Stimulated activated CD4-positive, alpha-beta T cell treated with anti-CD3 and anti-CD28 coated beads, Interleukin-12 subunit alpha, Interleukin-12 subunit beta, amount 100 ng/mL, for 48 hours (primary cell): ENCODE measurements at places on chromosomes 12 and 14.

DNA sequence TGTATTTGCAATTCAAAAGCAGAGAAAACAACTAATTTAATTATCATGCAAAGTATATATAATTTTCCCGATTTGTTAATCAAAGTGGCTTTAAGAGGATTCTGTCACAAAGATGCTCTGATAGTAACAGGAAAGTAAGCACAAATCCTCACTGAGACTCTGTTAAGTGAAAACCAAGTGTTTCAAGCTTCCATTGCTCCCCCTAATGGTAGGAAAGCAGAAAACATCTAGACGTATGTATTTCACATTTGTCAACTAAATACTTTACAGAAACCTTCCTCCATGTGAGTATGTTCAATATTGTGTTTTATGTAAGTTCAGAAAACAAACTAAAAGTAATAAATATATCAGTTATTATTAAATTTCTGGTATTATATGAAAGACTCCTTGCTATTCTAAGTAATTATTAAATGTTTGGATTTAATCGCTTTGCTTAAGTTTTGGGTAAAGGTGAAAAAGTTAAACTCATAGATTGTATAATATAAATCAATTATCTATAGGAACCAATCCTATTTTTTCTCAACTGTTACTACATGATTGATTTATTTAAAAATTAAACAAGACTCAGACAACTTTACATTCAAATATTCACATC, 1.5 kb upstream of the NTS start:
- DNase-seq: no peak

GRCh38 chr14:80699861-80700260, 241.7 kb downstream of the CEP128 start:
- no peak for DNase-seq

DNA sequence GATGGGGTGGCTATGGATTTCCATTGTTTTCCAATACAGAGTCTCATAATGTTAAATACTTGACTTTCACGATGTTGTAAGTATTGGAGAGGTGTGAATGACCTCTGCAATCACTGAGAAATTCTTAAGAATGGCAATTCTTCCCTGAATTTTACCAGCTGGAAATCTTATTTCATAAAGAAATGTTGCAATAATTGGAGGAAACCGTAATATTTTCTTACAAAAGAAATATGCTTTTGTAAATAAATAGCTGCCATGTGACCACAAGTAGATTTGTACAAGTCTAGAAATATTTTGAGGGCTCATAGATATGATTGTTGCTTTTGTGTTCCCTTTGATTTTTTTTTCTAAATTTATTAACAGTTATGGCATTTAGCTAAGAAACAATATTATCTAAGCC, 308.7 kb upstream of the ATP2B1 start:
- DNase-seq: no peak

DNA sequence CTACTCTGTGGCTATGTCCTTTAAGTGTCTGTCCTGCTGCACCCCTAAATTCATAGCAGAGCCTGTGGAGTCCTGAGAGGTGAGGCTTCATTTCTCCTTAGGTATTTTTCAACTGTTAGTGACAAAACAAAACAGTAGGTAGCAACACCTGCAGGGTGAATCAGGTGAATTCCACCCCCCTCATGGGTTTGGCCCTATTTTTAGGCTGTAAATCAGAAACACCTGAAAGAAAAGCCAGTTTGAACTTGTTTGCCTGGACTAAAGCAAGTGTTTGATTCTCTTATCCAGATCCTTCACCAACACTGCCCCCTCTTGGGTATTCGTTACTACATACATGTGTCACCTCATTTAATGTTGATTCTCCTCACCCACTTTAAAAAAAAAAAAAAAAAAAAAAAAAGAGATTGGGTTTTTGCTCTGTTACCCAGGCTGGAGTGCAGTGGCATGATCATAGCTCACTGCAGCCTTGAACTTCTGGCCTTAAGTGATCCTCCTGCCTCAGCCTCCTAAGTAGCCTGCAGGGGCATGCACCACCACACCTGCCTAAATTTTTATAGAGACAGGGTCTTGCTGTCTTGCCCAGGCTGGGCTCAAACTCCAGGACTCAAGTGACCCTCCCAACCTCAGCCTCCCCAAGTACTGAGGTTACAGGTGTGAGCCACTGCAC, 10.3 kb downstream of the TBPL2 start:
- DNase-seq: no peak

DNA sequence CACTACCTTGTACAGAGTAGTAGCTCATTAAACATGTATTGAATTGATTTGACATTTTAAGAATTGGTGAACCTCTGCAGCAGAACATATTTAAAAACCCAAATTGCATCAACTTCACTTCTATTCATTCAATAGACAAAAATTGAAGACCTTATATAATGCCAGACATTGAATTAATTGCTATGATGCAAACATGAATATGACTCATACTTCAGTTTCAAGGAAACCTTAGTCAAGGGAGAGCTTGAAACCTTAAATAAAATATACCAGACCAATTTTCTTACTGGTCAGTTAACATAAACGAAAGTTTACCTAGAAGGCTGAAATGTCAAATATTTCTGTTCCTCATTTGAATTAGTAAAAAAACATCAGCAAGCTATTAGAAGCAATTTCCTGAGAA, 5.0 kb upstream of the MGAT4C start:
- no peak for DNase-seq

GRCh38 chr14:87386524-87386923, 606.5 kb downstream of the GALC start:
- DNase-seq: no peak

DNA sequence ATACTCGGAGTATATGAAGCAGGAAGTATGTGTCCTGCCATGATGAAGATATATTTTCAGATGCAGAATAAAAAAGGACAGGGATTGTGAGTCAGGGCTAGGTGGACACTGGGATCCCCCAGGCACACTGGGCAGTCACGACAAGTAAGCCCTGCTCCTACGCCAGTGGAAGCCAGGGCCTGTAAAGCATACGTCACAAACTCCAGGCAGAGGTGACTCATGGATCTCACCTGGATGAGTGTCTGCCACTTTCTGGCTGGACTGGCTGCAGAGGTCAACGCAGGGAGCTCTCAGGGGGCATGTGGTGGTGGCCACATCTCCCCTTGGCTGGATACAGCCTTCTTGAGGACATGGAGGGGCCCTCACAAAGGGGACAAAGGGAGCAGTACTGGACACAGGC, 262.3 kb downstream of the GLT1D1 start:
- no peak for DNase-seq

- DNase-seq: no peak
Measured at GRCh38 chr12:58764100-58764953, 156.0 kb downstream of the LRIG3 start.

DNA sequence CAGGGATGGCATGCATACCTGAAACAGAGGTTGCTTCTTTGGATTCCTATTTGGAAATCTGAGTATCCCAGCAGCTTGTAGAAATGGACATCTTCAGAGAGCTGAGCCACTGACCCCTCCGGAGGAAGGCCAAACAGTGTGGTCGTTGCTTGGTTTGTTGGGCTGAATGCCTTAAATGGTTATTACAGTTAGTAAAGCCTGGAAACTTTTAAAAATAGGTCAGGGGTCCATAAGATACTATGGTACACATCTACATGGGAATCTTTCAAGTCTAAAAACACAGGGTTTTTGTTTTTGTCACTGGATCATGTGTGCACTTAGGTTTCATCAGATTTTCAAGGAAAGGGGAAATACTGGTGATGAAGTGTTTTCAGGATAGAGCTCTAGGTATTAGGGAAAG, 7.7 kb downstream of the DYRK2 start:
- no peak for DNase-seq

- no peak for DNase-seq
Measured at GRCh38 chr14:44149597-44149996, 357.5 kb downstream of the FSCB start.

DNA sequence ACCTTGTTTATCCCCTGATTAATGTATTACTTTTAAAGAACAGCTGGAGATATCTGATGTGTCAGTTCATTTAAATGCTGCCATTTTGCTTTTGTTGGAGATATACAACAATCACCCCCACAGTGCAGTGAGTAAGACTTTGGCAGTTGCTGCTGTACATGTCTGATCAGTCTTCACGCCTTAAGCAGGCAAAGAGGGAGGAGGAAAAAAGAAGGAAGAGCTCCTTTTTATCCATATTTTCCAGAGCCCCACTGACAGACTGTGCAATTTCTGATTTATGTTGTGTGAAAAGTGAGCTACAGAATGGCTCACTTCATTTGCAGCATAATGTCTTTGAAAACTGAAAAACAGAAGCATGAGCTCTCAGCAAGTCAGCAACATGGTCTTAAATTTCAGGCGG, 319.7 kb upstream of the LRIG3 start:
- DNase-seq: no peak

- DNase-seq: no peak
Measured at GRCh38 chr12:94994312-94994711, 9.2 kb downstream of the NDUFA12 start.

GRCh38 chr14:71803539-71804260, 128.5 kb upstream of the RGS6 start:
- DNase-seq: no peak

DNA sequence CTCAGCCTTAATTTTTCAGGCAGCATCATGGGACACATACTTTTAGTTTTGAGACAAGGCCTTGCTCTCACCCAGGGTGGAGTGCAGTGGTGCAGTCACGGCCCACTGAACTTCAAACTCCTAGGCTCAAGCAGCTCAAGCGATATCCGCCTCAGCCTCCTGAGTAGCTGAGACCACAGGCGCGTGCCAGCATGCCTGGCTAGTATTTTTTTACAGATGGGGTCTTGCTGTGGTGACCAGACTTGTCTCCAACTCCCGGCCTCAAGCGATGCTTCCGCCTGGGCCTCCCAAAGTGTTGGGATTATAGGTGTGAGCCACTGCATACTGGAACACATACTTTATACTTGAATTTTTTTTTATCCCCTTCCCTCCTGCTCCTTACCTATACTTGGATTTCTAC, 2.8 kb downstream of the RDH5 start:
- no peak for DNase-seq

GRCh38 chr12:30155001-30155730, 371.4 kb upstream of the TMTC1 start:
- DNase-seq: no peak

- no peak for DNase-seq
Measured at GRCh38 chr14:65731933-65732506, 319.5 kb downstream of the FUT8 start.

- no peak for DNase-seq
Measured at GRCh38 chr12:34598352-34598827, 576.1 kb downstream of the ALG10 start.

- no peak for DNase-seq
Measured at GRCh38 chr12:67391034-67391433, 121.9 kb downstream of the CAND1 start.

DNA sequence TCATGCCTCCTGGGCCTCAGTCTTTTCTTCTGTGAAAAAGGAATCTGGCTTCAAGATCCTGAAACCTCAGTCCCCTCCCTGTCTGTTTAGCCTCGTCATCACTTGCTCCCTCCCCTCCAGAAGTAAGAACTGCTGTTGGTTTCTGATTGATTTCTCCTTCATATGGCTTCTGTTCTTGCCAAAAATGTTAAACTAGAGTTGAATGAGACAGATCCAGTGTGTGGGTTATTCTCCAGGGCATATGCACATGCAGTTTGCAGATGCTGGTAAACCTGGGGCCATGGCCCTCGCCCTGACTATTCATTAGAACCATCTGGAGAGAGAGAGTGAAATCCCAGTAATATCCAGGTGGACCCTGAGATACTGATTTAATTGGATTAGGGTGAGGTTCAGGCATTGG, 175.1 kb downstream of the TMEM132C start:
- DNase-seq: no peak

- no peak for DNase-seq
Measured at GRCh38 chr12:96238336-96239047, 44.3 kb downstream of the ELK3 start.

GRCh38 chr14:44316647-44317440, 190.2 kb downstream of the FSCB start:
- no peak for DNase-seq

GRCh38 chr12:122152754-122153153, 21.3 kb downstream of the IL31 start:
- no peak for DNase-seq

- no peak for DNase-seq
Measured at GRCh38 chr14:105495990-105496830, 5.2 kb downstream of the TEDC1 start.

- no peak for DNase-seq
Measured at GRCh38 chr12:117125272-117125613, 26.0 kb upstream of the TESC start.

GRCh38 chr12:123404581-123404980, 20.6 kb downstream of the KMT5A start:
- no peak for DNase-seq

DNA sequence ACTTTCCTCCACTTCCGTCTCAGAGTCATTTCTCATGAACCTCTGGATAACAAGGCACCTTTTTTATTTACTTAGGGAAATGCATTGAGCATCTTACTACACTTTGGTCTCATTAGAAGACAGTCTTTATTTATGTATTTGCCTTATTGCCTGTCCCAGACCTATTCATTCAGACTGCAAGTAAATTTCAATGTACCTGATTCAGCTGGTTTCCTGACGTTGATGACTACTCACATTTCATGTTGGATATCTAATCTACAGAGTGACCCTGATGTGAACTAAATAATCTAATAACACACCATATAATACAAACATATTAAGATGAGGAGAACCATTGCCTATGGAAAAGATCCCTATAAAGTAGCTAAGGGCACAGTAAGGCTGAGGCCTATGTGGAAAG, 267.7 kb downstream of the SLC6A15 start:
- no peak for DNase-seq

GRCh38 chr14:55323910-55324309, 52.7 kb downstream of the FBXO34 start:
- no peak for DNase-seq
